ENCODE measurements at places on chromosomes 16 and 17.

GRCh38 chr17:75499313-75500022 lies 15.9 kb downstream of the CASKIN2 start:
- DNase-seq: no peak

- no peak for DNase-seq
Observed at GRCh38 chr17:2123375-2124251, 68.7 kb downstream of the HIC1 start.

GRCh38 chr16:10990378-10990777 lies 46.0 kb downstream of the CLEC16A start:
- no peak for DNase-seq

DNA sequence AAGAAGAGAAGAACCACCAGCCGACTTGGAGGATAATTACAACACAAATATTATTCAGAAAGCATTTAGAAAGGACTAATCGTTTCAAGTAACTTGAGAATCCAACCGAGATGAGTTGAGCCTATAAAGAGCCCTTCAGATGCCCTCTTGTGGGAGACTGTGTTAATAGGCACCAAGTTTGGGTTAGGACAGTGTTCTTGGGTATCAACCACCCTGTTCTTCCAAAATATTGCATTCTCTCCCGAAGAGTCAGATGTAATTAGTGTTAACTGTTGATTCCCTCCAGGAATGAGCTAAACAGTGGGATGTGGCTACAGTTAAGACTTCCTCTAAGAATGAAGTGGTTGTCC lies 87.8 kb upstream of the NOL11 start:
- peak; percentile 14 for DNase-seq

- DNase-seq: no peak
Observed at GRCh38 chr17:69287168-69287567, 39.8 kb downstream of the ABCA5 start.

- DNase-seq: no peak
Observed at GRCh38 chr17:13544292-13544691, 57.4 kb downstream of the HS3ST3A1 start.

DNA sequence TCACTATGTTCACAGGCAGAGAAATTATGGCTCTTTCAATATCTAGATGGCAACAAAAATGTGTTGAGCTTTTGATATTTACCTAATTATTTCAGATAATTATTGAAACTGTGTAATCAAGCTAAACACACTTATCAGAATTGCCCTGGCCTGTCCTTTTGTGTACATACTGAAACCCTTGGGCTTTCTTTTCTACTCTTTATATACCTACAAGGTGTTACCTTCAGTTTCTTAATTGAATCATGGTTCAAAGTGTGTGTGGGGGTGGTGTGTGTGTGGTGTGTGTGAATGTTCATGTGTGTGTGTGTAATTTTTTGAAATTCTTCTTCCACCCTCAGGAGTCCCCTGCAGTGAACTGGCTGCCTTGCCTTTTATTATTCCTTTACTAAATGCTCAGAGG lies 506.8 kb upstream of the SOX9 start:
- no peak for DNase-seq

GRCh38 chr17:67123699-67124098 lies 79.3 kb downstream of the CACNG1 start:
- DNase-seq: no peak

DNA sequence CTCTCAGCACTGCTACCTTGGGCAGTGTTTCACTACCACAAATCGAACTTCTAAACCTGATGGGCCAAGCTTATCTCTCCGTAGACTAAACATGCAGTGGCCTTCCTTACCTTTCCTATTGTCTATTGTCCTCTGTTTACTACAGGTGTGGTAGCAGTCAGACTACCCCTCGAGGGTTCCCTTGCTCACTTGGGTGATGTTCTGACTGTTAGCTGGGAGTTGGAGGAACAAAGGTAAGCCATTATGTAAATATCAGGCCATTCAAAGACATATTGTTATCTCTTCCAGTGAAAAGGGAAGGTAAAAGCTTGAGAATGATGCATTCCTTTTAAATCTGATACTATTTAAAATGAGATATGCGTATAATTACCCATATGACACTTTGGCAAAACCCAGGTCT lies 828.3 kb upstream of the EEF2KMT start:
- DNase-seq: no peak

DNA sequence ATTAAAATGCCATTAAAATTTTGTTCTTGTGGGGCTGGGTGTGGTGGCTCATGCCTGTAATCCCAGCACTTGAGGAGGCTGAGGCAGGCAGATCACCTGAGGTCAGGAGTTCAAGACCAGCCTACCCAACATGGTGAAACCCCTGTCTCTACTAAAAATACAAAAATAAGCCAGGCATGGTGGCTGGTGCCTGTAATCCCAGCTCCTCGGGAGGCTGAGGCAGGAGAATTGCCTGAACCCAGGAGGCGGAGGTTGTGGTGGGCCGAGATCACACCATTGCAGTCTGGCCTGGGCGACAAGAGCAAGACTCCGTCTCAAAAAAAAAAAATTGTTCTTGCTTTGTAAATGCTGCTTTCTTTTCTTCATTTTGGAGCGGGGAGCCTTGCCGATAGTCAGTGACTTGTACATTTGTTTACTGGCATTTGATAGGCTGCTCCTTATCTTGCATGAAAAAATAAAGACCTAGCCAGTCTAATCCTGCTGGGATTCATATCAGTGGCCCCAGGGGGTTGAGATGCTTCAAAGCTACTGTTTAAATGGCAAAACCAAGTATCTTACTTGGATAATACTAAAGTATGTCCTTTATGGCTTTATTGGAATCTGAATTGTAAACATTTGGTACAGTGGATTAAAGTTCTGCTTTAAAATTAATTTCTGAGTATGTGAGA lies 3.3 kb upstream of the CLTC start:
- DNase-seq: no peak

DNA sequence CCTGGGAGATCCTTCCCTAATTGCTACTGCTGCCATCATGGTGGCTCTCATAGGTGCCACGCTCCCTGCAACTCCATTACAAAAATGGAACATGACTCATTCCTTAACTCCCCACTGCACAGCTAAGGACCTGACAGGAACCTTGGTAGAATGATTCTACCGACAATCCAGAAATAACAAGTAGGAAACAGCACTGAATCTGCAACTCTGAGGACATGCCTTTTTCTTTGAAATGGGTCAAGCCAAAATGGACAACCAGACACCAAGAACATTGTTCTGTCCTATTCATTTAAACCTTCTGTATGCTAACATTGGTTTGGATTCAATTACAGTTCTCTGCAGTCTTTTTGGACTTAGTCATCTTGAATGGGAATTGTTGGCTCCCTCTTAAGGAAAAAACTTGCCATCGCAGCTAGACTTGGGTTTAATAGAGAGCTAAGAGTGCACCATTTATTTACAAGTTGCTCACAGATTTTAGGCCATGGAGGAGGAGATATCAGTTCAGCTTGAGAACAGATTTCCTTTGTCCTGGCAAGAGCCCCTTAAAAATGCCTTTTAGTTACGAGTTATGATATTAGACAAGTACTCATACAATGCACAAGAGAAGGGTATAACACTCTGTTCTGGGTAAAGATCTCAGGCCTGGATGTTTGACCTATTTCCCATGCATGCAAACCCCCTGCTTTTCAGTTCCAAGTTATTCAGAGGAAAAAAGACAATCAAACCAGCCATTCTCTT lies 20.9 kb upstream of the NSRP1 start:
- no peak for DNase-seq

GRCh38 chr16:50301626-50302471 lies 35.5 kb downstream of the ADCY7 start:
- DNase-seq: no peak

GRCh38 chr16:85716022-85716679 lies 27.4 kb upstream of the GINS2 start:
- DNase-seq: no peak

DNA sequence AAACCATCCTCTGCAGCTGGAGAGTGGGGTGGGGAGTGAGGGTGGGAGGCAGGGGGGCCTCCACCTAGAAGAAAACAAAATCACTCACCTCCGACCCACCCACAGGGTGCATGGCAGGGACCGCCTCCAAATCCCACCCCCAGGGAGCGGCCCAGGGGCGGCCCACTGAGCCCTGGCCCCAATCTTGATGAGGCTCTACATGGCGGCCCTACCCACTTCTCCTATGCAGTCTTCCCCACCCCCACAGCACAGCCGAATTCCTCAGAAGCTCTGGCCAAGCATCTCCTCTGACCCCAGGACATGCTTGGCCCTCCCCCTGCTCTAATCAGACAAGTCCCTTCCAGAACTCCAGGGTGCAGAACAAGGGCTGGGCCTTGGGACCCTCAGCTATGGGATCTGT lies 18.2 kb upstream of the FASN start:
- no peak for DNase-seq

GRCh38 chr17:59470624-59471297 lies 94.6 kb upstream of the DHX40 start:
- DNase-seq: no peak

DNA sequence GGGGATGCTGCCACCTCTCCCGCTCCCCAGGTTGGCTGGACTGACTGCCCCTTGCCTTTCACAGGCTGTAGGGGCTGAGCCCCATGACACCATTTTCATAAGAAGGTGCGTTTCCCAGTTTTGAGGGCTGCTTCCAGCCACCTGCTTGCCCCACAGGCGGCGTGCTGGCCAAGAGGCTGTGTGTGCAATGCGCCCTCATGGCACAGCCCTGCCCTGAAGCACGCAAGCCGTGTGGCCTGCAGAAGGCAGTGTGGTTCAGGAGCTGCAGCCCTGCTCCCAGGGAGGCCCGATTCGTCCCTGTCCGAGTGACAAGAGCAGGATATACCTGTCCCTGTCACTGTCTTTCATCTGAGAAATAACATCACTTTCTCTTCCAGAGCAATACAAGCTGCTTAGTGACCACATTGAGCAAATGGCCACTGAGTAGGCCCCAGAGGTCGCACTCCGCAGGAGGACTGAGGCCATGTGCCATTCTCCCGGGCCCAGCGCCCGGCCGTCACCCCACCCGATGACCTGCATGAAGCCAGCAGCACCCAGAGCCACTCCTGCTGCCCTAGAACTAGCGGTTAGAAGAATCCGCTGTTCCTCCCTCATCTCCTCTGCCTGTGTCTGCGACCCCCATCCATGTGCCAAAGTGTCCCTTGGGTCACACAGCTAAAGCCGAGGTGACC lies 24.2 kb downstream of the CIBAR2 start:
- DNase-seq: no peak

DNA sequence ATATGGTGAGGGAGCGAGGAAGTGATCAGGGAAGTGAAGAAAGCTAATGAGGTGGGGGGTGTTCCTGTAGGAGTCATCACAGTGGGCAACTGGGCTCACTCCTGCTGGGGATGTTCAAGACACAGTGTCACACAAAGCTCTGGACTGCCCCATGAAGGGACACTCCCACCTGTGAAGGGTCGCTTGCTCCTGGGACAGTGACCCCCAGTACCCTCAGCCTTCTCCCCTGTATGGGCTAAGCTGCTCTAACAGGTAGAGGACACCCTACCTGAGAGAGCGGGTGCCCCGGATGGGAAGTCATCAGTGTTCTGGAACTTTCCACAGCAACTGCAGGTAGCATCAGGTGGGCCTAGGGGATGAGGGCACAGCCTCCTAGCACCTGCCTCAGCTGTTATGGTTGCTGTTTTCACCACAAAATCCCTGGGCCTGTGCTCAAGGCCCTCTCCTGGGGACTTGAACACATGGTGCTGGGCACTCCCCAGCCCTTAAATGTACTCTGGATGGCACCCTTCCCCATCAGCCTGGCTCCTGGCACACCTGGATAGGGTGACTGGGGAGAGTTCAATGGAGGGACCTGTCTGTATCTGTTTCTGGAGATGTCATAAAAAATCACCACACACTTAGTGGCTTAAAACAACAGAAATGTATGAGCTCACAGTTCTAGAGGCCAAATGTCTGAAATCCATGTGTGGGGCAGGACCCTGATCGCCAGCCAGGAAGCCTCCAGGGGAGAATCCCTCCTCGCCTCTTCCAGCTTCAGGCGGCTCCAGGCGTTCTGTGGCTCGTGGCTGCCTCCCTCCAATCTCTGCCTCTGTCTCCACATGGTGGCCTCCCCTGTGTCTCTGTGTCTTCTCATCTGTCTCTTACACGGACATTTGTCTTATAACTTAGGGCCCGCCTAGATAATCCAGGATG lies 104.0 kb upstream of the CDH5 start:
- no peak for DNase-seq

DNA sequence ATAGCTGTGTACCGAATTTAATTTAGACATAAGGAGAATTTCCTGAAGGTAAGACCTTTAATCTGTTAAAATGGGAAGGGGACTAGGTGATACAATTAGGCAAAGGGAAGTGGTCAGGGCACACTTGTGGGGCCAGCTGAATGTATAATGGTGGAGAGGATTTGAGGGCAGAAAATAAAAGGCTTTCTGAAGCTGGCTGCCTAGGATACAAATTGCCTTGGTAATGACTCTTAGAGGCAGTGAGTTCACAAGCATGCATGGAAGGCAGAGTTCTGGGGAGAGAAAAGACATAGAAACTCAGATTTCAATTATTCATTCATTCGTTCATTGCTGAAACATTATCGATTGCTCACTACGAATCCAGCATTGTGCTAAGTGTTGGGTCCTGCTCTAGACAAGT lies 12.4 kb upstream of the NFAT5 start:
- DNase-seq: no peak

- DNase-seq: no peak
Observed at GRCh38 chr17:76492123-76492988, 8.9 kb downstream of the RHBDF2 start.

DNA sequence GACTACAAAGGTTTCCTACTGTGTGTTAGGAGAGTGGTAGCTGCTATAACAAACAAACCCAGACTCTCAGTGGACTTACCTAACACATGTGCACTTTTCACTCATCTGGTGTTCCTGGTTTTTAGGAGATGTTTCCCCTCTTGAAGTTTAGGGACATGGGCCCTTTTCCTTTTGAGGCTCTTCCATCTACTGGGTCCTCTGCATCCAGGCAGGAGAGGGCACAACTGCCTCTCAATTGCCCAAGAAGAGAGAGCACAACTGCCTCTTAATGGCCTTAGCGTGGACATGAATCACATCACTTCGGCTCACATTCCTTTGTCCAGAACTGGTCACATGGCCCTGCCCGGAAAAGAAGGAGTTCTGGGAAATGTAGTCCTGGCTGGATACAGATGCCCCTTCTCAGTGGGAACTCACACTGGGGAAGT lies 9.8 kb upstream of the TNRC6C start:
- no peak for DNase-seq

- DNase-seq: no peak
Observed at GRCh38 chr16:30741461-30741914, 6.7 kb upstream of the PHKG2 start.

- DNase-seq: no peak
Observed at GRCh38 chr17:7922269-7922844, 6.3 kb upstream of the RNF227 start.

DNA sequence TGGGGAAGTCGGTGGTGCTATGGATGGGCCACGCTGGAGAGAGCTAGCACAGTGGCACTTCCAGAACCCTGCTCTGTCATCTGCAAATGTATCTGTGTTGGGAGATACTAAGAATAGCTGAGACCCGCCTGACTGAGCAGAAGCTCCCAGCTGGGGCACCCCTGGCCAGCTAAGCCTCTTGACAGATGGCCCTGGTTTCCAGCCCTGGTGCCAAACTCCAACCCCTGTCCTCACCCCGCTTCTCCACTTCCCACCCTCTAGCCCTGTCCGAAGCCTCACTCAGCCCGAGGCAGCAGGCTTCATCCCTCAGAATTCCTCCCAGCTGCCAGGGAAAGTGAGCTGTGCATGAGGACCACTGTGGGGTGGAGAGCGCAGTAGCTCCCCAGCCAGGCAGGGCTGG lies 124.4 kb downstream of the CCDC144A start:
- no peak for DNase-seq

Measured in CD4-positive, alpha-beta T cell treated with Interleukin-6 at 100 ng/mL for 8 hours (primary cell).